ENCODE measurements at places on chromosomes 16 and 17.
A peak's percentile ranks its signal among the peaks of the same experiment; 100 is the strongest.

DNA sequence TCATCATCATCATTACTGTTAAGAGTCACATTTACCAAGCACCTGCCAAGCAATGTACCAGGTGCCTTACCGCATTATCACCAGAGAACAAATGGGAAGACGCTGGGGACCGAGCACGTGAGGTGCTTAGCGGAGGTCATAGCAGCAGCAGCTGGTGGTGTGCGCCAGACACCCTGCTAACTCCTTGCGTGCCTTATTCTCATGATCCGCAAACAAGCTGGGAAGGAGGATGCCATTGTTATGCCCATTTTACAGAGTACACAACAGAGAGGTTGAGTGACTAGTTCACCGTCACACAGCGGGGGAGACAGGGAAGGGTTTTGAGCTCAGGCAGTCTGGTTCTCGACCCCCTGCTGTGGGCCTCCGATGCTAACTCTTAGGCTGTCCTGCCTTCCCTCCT is 7.3 kb downstream of the ATP2A3 start:
- peak; percentile 31 for DNase-seq

GRCh38 chr17:41974031-41974430 is 7.4 kb downstream of the CNP start:
- DNase-seq, result no peak

- DNase-seq, result peak; percentile 64
Measured at GRCh38 chr17:57747221-57748017, 2.3 kb upstream of the CCDC182 start.

DNA sequence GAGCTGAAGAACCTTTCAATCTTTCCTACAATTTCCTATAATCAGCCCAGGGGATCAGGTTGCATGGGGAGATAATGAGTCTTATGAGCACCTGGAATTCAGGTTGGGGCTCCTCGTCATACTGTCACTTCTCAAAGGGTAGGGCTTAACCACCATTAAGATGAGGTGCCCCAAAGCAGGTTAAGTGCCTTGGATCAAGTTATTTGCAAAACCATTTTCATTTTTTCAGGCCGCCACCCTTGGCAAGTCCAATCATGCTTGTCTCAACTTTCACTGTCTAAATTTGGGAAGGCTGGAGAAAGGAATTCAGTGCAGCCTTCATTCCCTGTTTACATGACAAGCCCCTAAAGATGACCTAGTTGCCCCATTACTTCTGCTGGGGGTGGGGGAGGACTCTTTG is 44.9 kb upstream of the TANGO6 start:
- no peak for DNase-seq

GRCh38 chr17:71329310-71330098 is 791.3 kb upstream of the SOX9 start:
- no peak for DNase-seq

DNA sequence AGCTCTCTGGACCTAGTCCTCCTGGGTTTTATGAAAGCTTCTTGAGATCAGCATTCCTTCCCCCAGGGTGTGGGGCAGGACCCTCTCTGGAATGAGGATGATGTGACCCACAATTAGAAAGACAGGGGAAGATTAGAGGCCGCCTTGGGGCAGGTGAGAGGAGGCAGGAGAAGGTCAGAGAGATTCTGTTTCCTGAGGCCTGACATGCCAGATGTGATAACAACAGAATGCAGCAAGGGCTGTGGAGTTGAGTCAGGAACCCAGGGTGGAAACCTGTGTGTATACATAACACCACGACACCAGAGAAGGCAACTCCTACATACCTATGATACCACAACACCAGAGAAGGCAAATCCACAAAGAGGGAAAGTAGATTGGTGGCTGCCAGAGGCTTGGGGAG is 5.4 kb upstream of the SLC5A10 start:
- no peak for DNase-seq

- DNase-seq, result no peak
Measured at GRCh38 chr16:84307209-84307954, 12.7 kb downstream of the WFDC1 start.

DNA sequence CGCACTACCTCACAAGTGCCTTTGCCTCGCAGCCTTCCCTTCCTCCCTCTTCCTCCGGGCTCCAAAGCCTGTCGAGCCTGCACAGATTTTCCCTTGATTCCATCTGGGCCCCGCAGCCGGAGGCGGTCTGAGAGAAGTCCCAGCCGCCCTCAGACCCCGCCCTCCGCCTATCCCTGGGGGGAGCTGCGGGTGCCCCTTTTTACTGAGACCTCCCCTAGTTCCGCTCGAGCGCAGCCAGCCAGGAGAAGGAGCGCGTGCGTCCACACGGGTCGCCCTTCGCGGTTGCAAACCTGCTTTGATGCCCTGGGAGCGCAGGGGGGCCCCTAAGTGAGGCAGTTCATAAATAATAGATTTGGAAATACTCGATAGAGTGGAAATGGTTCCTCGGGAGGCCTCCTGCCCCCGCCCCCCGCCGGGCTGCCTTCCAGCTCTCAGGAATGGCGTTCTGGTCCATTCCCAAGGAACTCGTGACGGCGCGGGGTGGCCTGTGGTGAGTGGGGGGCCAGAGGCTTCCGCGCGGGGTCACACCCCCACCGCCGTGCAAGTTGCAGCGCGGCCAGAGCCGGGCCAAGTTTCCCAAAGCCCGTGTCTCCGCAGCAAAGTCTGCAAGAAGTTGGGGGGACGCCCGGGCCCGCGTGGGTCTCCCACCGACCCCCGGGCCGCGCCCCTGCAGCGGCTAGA is 610 bp downstream of the C16orf74 start:
- DNase-seq, result no peak

GRCh38 chr17:27153005-27153404 is 140.9 kb upstream of the WSB1 start:
- no peak for DNase-seq

DNA sequence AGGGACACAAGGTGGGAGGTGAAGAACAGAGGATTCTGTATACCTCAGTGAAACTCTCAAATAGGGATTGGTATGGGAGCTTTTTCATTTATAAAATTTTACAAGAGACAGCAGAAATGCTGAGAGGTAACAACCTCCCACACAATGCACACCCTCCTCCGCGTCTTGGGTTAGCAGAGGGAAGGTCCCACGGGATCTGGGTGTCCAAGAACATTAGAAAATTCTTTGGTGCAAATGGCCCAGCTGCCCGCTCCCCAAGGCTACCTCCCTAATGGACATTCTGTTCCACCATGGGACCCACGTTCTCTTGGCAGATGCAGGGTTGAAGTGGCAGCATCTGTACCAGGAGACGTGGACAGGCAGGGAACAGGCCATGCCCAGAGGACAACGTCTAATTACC is 22.5 kb downstream of the GPR139 start:
- DNase-seq, result no peak

- DNase-seq, result no peak
Measured at GRCh38 chr16:57270221-57271062, 14.0 kb downstream of the PLLP start.

GRCh38 chr17:7803981-7804380 is 30.0 kb upstream of the KDM6B start:
- peak; percentile 8 for DNase-seq

GRCh38 chr17:31842195-31843069 is 16.6 kb downstream of the COPRS start:
- peak; percentile 73 for DNase-seq

- no peak for DNase-seq
Measured at GRCh38 chr16:77422196-77422784, 12.5 kb downstream of the ADAMTS18 start.

- no peak for DNase-seq
Measured at GRCh38 chr17:37774504-37774903, 29.6 kb upstream of the HNF1B start.

GRCh38 chr16:79392081-79392480 is 208.5 kb downstream of the MAF start:
- no peak for DNase-seq

GRCh38 chr17:79970576-79971068 is 65.0 kb downstream of the TBC1D16 start:
- peak; percentile 45 for DNase-seq

GRCh38 chr16:2042171-2042985 is 5.3 kb downstream of the NTHL1 start:
- peak; percentile 72 for DNase-seq

GRCh38 chr17:57518587-57519581 is 226.2 kb downstream of the CCDC182 start:
- DNase-seq, result peak; percentile 37

DNA sequence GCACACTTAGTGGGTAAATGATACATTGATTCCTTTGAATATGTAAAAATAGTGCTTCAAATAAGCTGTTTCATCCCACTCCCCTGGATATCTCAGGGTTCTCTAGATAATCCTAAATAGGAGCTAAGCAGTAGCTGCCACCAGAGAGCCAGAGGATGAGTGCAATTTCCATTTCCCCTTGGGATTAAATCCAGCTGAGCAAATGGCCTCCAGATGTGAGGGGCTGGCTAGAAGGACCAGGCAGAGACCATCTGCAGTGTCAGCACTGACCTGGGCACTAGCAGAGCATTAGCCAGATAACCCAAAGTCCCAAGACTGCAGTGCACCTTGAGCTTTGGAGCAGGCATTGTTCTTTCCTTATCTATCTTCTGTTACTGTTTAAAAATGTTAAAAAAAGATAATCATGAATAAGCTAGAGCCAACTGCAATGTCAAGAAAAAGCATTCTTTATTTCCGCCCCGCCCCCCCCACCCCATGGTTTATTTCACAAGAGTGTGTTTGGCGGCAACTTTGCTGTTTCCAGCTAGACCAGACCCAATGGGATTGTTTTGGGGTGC is 19.5 kb downstream of the GPR179 start:
- DNase-seq, result no peak

- no peak for DNase-seq
Measured at GRCh38 chr16:53937161-53937880, 233.4 kb downstream of the FTO start.

DNA sequence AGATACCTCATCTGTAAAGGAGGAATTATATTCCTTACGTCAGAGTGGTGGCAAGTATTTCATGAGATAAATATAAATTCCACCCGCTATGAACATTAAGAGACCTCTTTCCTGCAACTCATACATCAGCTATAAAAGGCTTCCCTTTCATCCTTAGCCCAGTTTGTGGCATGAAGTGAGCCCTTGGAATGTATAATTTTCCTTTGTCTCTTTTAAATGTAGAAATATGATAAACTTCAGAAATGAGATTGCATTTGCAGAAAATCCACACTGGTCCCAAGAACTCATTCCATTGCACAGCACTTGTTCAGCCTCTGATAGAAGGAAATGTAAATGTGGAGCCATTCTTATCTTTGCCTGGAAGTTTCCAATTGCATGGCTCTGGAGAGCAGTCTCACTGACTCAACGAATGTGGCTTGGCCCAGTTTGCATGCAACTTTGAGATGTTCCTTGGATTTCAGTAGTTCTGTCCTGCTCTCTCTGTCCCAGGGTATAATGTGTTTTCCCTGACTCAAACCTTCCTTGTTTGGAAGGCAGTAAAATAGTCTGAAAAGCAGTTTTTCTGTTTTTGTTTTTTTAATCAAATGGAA is 746.4 kb downstream of the CDH11 start:
- DNase-seq, result no peak

DNA sequence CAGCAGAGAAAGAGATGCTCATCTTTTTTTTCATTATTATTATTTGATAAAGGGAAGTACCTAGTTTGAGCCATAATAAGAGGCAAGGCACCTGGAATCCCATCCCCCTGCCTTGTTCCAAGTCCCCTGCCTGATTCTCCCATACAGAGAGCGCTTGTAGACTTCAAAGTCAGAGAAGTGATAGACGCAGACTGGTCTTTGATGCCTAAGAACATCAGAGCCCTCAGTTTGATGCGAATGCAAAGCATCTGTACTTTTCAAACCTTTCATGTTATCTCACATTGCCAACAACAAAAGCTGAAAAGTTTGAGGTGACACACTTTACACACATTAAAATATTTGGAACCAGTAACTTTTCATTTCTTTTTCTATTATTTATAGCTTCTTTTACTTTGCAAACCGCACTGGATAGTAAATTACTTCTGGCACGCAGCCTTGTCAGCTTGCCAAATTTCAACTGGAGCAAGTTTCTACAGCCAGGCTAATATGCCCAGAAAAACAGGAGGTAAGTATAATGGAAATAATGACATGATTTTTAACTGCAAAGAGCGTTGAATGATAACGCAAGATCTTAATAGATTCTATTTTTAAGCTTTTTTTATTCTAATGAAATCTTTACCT is 5.9 kb upstream of the UTP6 start:
- DNase-seq, result no peak

DNA sequence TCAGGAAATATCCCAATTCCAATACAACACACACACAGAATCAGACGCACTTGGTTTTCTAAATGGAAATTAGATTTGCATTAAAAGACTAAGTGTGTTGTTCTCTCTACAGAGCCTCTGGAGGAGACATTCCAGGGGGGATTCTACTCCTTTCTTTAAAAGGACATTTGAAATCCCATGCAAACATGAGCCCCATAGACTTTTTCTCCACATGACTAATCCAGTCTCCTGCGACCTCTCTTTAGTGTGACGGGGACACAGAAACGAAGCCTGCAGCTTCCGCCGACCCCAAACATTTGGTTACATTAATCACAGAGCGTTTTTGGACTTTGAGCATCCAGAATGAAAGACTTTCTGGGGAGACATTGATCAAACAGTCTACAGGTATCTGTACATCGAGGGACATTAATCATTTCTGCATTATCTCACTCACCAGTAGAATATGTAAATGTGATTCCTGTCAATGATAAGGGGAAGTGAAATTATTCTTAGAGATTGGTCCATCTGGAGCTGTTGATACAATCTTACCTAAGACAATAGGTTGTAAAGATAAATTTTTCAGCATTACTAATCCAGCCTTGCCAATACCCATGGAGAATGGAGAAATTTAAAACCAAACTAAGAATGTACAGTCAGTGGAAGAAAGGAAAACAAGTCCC is 103.4 kb upstream of the IRX3 start:
- DNase-seq, result no peak

- no peak for DNase-seq
Measured at GRCh38 chr17:35998018-35998545, 3.3 kb downstream of the CCL15 start.

DNA sequence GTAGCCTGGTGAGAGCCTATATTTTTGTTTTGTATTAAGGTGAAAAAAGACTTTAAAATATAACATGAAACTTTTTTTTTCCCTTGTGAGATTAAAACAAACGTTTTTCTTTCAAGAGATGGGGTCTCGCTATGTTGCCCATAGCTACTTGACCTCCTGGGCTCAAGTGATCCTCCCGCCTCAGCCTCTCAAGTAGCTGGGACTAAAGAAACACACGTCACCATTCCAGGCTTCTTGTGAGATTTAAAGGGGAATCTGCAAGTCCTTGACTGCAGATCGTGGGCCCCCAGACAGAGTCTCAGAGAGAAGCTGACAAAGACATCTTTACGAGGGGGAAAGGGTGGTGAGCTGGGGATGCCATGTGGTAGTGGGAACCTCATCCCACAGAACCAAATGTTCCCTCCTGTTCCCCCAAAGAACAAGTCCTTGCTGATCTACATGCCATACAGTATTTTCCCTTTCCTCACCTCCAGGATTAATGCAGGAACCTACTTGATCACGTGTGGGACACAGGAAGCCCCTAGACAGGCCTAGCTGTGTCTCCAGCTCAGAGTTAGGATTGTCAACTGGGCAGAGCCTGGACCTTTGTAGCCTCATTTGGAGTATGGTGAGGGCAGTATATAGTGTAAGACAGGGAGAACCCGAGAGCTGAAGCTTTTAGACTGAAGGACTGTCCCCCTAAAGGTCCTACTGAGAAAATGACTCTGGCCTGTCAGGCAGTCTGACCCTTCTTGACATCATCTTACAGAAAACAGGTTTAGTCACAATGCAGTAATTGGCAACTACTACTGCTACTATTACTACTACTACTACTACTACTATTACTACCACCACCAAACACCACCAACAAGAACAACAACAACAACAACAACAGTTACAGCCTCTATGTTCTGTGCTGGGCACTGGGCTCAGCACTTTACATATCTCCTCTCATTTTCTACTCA is 4.1 kb downstream of the MAP3K14 start:
- no peak for DNase-seq

- DNase-seq, result no peak
Measured at GRCh38 chr17:77449908-77450741, 309.4 kb downstream of the SEC14L1 start.

Data from NCI-H774 (cell line).